ENCODE measurements at places on chromosomes 7 and 10. TPM values are rescaled to one million over a fixed set of nuclear protein-coding genes. Genes with fewer than 3 reads are reported as not detected.

GRCh38 chr7:42560866-42561265 lies 323.9 kb upstream of the GLI3 start:
- no peaks in the 10 kb centered on the region for H3K36me3 ChIP-seq
- H3K27me3 ChIP-seq = no peaks in the 10 kb centered on the region
- H3K4me1 ChIP-seq = no peaks in the 10 kb centered on the region
- H3K4me3 ChIP-seq = no peak overlapping the region
- no peak overlapping the region for H3K27ac ChIP-seq

- no peak for DNase-seq
- no peak overlapping the region for H3K4me3 ChIP-seq
- H3K36me3 ChIP-seq = peaks cover 8% of the 10 kb centered on the region
- H3K27me3 ChIP-seq = no peaks in the 10 kb centered on the region
- H3K4me1 ChIP-seq = peaks cover 94% of the 10 kb centered on the region
- H3K27ac ChIP-seq = no peak overlapping the region
Observed at GRCh38 chr7:47480576-47481538, 101.1 kb downstream of the TNS3 start.

DNA sequence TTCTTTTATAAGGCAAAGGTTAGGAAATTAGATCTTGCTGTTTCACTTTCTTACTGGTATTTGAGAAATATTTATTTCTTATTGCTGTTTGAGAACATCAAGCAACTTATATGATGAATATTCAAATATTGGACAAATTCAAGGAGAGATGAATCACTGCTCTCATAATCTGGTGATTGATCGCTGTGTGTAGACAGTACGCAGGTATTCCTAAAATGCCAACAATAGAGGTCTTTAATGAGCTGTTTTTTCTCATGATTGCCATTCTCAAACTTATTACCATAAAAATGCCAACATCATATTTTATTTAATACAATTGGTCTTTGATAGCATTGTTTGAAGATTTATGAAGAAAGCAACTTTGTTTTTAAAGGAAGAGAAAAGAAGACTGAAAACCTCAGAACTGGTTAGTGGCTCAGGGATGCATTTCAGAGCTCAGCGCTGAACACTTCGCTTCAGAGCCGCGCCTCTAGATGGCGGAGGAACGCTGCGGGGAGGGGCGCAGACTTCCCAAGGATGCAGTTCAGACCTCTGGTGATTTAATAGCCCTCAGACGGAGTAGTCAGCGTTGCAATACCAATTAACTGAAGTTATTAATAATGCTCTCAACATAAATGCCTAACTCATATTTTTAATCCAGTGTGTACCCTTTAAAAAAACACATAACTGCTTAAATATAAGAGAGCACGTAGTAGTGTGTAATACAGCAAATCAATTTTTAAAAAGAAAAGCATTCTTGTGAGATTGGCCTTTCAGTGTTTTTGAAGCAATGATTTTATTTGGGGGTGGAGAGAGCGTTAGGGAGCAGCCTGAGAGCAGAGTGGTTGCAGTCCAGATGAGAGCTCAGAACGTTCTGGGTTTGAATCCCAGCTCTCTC lies 38.5 kb upstream of the STEAP4 start:
- no peak overlapping the region for H3K4me3 ChIP-seq
- no peaks in the 10 kb centered on the region for H3K4me1 ChIP-seq
- peak; percentile 6 for DNase-seq
- no peak overlapping the region for H3K27ac ChIP-seq

CFAP70 gene
- 0.13 TPM for total RNA-seq

DNA sequence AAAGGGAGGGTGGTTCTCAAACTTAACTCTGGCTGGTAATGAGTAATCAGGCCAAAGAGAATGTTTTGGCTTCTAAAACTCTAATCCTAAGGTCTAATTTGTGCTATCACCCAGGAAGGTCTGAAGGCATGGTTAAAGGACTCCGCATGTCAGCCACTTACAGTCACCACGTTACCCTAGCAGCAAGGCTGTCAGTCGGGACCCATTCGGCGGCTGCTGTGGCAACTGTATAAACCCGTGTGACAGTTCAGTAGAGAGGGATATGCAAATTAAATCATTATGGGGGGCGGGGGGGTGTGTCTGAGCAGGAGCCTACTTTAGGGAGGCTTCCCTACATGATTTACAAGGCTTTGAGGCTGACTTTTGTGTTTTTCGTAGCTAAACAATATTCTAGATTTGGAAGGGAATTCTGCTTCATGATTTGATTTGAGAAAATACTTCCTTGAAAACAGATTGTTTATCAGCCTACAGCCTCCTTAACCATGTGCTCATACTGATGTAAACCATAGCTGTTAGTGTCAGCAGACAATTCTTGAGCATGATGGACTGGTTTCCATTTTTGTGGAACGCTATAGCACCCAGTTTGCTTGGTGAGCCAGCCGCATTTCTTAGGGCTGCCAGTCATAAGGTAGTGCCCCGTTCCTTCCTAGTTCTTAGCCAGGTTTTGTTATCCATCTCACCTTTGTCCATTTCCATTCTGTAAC lies 284.4 kb downstream of the USP6NL start:
- no peak for DNase-seq
- peaks cover 58% of the 10 kb centered on the region for H3K27me3 ChIP-seq
- H3K27ac ChIP-seq = no peak overlapping the region
- H3K4me1 ChIP-seq = no peaks in the 10 kb centered on the region

- H3K4me3 ChIP-seq = no peak overlapping the region
- no peak overlapping the region for H3K27ac ChIP-seq
- DNase-seq = no peak
- no peaks in the 10 kb centered on the region for H3K27me3 ChIP-seq
Observed at GRCh38 chr10:78072504-78072903, 38.8 kb downstream of the RPS24 start.

DNA sequence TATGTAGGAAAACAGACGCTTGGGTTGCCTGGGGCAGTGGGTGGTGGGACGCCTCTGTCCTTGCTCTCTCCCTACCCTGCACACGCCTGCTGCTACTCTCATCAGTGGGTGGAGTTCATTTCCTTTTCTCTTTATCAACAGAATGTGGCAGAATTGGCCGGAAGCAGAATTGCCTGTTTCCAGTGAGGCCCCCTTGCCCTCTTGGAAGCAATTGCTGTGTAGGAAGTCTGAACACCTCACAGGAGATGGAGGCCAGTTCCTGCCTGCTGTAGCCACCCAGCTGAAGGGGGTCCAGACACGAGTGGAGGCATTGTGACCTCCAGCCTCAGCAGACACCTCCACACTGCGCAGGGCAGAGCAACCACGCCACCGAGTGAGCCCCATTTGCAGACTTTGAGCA lies 331.6 kb upstream of the ZNF32 start:
- H3K4me3 ChIP-seq = no peak overlapping the region
- no peaks in the 10 kb centered on the region for H3K4me1 ChIP-seq
- no peaks in the 10 kb centered on the region for H3K27me3 ChIP-seq
- no peak for DNase-seq
- no peaks in the 10 kb centered on the region for H3K36me3 ChIP-seq

ZNF239 gene
- total RNA-seq = not detected

SVIL gene
- total RNA-seq = 12.1 TPM

- H3K27me3 ChIP-seq = peaks cover 3% of the 10 kb centered on the region
- no peak overlapping the region for H3K27ac ChIP-seq
- H3K4me1 ChIP-seq = no peaks in the 10 kb centered on the region
- no peaks in the 10 kb centered on the region for H3K36me3 ChIP-seq
- DNase-seq = no peak
Observed at GRCh38 chr10:48740015-48740707, 55.5 kb downstream of the WDFY4 start.

TMEM270 gene
- total RNA-seq = not detected

LAMB1 gene
- 109 TPM for total RNA-seq

DNA sequence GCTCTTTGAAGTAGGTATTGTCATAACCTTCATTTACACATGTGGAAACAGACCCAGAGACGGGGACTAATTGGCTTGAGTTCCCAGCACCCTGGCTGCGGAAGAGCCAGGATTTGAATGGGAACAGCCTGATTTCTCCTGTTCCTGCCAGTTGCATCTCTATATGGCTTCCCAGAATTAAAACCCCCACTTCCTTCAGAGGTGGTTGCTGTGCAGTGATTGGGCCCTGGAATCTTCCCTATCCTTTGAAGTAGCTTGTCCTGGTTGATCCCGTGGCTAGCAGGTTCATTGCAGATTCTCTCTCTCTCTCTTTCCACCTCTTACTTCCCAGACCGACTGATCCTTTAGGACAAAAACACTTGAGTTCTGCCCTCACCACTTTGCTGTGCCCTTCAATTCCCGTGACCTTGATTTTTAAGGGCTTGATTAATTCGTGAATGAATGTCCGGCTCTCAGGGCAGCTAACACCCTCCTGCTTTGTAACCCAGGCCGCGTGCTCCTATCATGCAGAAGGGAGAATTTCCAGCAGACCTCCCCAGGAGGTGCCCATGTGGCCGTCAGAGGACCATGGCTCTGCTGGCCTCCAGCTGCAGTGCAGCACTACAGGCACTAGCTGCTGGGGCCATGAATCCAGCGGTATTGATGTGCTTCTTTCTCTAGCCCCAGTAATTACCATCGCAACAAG lies 120.6 kb upstream of the AGK start:
- no peak overlapping the region for H3K27ac ChIP-seq
- no peaks in the 10 kb centered on the region for H3K36me3 ChIP-seq
- no peak for DNase-seq
- H3K4me1 ChIP-seq = no peaks in the 10 kb centered on the region
- H3K4me3 ChIP-seq = no peak overlapping the region

GRCh38 chr7:28621369-28621841 lies 209.1 kb downstream of the CREB5 start:
- H3K4me3 ChIP-seq = no peak overlapping the region
- DNase-seq = no peak
- peaks cover 9% of the 10 kb centered on the region for H3K4me1 ChIP-seq
- no peaks in the 10 kb centered on the region for H3K27me3 ChIP-seq
- no peak overlapping the region for H3K27ac ChIP-seq

DNA sequence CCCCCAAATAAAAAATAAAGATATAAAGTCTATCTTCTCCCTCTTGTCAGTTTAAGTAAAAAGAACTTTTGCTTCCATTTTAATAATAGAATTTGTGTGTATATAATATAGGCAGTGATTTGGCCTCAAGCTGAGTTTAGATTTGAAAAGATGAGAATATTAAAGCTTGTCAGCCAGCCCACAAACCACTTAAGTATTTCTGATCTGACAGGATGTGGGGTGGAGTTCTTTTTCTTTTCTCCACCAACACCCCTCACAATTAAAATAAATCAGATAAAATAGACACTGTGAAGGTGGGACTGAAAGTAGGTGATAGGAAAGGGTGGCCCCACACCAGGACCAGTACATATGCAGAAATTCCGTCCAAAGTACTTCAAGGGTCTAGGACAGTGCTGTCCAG lies 714.1 kb downstream of the AUTS2 start:
- no peaks in the 10 kb centered on the region for H3K4me1 ChIP-seq
- DNase-seq = no peak
- H3K27me3 ChIP-seq = no peaks in the 10 kb centered on the region
- H3K4me3 ChIP-seq = no peak overlapping the region
- no peaks in the 10 kb centered on the region for H3K36me3 ChIP-seq
- H3K27ac ChIP-seq = no peak overlapping the region

DNA sequence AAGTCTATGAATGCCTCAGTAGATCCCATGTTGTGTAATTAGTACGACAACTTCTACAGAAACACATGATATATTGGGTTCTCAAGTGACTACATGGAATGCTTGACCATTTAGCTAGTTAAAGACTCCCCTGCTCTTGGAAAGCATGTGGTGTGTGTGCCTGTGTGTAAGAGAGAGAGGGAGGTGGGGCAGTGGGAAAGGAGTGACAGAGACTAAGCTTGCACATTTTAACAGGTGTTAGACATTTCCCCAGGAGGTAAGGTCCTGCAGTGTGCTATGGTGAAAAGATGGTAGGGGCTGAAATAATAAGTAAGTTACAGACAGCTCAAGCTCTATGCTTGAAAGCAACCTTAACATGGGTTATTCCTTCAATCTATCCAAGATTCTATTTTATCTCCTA lies 241.7 kb upstream of the GHITM start:
- no peaks in the 10 kb centered on the region for H3K36me3 ChIP-seq
- no peaks in the 10 kb centered on the region for H3K27me3 ChIP-seq
- DNase-seq = no peak
- no peak overlapping the region for H3K4me3 ChIP-seq

DNA sequence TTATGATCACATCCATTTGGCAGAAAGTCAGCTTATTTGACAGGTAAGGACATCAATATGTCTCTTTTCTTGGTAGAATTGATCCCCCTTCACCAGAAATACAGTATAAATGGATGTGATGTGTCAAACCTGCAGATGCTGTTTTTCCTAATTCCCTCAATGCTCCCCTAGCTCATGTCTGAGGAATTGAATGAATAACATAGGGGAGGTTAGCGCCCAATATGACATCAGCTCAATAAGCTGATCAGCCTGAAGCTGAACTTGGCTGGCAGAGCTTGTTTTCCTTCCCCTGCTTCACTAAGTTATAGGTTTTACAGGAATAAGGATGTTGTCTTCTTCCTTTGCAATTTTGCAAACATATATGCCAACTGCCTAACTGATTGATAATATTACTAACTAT lies 132.5 kb downstream of the REEP3 start:
- no peaks in the 10 kb centered on the region for H3K27me3 ChIP-seq
- H3K4me1 ChIP-seq = no peaks in the 10 kb centered on the region
- H3K36me3 ChIP-seq = no peaks in the 10 kb centered on the region
- DNase-seq = no peak

DNA sequence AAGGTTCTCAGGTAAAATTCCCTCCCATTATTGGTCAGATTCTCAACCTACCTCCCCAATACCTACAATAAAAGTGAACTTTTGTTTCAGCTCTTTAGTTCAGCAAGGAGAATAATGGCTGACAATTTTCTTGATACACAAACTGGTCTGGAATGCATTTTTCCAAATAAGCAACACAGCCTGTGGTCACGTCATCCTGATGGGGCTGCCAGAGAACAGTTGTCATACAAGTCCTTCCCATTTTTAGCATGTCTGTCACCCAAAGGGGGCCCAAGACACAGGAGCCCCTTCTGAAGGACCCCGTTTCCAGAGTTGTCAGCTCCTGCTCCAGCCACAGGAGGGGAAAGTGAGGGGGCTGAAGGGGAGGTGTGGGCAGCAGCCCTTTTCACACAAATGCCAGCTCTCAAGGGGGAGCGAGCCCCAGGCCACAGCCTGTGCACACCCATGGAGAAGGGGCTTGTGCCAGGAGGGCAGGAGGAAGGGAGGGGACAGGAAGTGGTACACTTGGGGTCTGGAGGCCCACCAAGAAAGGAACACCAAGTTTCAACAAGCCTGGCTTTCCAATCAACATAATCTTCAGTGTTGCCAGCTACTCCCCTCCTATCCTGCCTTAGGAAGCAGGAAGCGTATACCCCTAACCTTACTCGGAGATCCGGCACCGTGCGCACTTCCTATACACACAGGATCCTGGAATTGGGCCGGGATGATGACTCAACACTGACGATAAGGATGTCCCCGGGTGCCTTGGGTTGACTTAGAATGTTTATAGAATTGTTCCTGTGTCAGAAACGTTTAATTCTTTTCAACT lies 43.4 kb upstream of the PDLIM1 start:
- no peak for DNase-seq
- peaks cover 5% of the 10 kb centered on the region for H3K36me3 ChIP-seq
- no peaks in the 10 kb centered on the region for H3K27me3 ChIP-seq
- no peak overlapping the region for H3K4me3 ChIP-seq
